NCI-H446 (cell line): ENCODE measurements at places on chromosomes 4 and X.
A peak's percentile ranks its signal among the peaks of the same experiment; 100 is the strongest.

DNA sequence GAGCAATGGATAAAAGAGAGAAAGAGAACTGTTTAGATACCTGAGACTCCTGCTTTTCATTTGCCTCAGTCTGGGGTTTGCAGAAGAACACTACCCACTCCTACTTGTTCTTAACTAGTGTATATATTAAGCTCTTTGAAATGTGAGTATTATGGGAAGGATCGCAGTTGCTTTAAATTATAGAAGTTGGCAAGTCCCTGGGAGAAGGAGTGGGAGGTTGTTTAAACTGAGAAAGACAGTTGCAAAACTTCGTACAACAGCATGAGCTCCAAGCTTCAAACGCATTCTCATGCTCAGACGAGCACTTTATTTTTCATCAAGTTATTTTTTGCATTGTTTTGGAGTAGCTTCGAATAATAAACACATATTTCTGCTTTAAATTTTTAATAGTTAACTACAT is 88.1 kb upstream of the C1QTNF7 start:
- DNase-seq = no peak

DNA sequence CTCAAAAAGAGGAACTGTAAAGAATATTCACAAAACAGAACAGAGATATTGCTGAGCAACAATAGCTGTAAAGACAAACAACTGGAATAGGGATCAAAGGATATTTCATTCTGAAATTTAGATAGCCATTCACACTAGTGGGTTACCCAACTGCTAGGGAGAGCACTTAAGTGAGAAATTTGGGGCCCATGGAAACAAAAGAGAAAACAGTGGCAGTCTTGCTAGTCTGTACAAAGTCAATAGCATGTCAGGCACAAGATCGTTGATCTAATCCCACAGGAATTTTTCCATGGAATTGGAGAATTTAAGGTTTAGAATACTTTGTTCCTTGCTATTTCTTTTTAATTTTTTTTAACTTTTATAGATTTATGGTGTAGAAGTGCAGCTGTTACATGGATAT is 467.0 kb downstream of the PCDH18 start:
- DNase-seq = no peak

- DNase-seq = no peak
Measured at GRCh38 chrX:49186125-49187027, at the start of gene PRICKLE3. TSS of gene PRICKLE3 (minus strand) at chrX:49186373. CDS start at chrX:49186297, 76 bp downstream.

GRCh38 chrX:2541603-2542002 is 40.8 kb upstream of the DHRSX start:
- DNase-seq = no peak

DNA sequence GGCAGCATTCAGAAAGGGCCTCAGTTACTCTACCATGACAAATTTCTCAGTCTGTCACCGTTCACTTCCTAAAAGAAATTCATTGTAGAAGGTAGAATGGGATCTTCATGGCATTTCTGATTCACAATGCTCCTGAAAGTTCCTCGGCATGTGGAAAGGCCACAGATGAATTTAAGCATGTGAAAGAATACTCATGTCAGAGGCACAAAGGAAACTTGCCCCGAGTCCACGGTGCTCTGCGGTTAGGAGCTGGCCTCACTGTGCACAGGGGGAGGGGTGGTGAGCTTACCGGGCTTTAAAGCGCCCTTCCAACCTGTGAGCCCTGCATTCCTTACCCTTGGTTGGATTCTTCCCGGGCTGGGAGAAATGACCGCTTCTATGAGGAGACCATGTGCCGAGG is 9.3 kb downstream of the TKTL1 start:
- no peak for DNase-seq

GRCh38 chr4:184616633-184617551 is 32.4 kb downstream of the CASP3 start:
- DNase-seq = no peak

DNA sequence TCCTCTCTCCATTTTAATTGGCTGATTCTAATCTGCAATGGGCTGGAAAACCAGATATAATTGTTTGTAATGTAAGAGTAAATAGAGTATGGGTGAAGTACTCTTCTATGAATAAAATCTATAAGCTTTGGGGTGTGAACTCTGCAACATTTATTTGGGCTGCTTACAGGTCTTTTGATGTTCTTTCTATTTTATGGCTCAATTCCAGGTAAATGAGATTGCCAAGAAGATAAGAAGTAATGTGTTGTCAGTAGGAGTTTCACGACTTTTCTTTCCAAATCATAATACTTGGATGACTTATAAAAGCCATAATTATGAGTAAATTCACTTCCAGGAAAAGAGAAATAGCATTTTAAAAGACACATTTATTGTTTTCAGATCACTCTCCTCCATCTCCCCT is 103.5 kb downstream of the FMR1NB start:
- no peak for DNase-seq

DNA sequence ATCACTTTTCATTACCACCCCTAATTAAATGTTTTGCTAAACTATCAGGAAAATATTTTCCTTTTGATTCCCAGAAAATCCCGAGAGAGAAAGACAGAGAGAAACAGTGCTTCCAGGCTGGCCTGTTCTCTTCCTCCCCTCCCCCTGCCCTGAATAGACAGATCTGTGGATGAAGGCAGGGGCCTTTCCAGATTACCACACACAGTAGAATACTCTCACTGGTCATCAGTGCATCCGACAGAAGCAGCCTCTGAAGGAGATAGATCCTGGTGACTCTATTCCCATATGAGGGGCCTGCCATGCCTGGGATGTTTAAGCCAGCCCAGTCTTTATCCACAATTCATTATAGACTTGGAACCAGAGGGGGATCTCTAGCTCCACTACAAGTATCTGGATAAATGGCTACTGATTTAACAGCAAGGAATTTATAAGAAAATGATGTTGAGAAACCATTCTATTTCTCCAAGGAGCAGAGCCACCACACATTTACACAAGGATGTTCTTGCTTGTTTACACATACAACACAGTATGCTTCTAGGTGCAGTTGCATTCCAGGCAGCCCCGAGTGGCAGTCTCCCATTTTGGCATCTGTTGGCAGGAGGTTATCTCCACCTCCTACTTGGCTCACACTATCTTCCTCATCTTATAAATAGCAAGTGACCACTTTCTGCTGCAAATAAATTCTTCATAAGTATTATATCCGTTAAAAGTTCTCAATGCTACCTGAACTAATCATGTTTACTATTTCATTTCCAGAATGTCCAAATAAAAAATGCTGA is 115.8 kb downstream of the HS6ST2 start:
- no peak for DNase-seq

GRCh38 chr4:24638396-24638875 is 54.1 kb upstream of the DHX15 start:
- no peak for DNase-seq

DNA sequence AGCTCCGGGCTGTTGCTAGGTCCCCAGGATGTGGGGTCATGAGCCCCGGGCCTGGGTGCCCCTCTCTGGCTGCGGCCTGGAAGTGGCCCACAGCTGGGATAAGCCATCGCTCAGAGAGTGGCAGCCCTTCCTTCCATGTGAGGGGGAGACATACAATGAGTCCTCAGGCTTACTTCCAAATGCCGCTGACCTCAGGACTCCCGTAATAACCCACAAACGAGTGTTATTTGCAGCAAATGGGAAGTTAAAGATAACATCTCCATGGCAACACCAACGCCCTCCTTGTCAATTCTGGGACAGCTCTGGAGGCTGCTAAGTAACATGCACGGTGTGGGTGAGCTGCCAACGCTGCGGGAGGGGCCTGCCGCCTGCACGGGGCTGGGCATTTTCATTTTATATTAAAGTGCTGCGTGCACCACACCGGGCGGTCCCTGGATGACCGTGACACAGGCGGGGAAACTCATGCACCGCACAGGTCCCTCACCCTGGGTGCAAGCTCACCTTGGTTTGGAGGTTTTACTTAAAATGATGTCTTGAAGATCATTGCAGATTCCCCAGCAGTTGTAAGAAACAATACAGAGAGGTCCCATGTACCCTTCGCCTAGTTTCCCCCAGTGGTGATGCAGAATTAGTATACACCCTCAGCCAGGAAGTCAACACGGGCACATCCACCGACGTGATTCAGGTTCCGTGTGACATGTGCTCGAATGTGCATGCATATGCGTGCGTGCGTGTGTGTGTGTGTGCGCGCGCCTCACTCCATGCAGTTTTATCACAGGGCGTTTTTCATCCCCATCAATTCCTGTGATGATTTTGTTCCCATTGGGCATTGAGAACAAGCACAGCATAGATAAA is 79.4 kb downstream of the ABLIM2 start:
- DNase-seq = no peak

GRCh38 chr4:14768449-14768848 is 233.8 kb upstream of the CPEB2 start:
- DNase-seq = no peak

- no peak for DNase-seq
Measured at GRCh38 chr4:7389101-7389701, 45.5 kb downstream of the PSAPL1 start.

GRCh38 chr4:40309250-40309774 is 25.8 kb upstream of the CHRNA9 start:
- DNase-seq = no peak

DNA sequence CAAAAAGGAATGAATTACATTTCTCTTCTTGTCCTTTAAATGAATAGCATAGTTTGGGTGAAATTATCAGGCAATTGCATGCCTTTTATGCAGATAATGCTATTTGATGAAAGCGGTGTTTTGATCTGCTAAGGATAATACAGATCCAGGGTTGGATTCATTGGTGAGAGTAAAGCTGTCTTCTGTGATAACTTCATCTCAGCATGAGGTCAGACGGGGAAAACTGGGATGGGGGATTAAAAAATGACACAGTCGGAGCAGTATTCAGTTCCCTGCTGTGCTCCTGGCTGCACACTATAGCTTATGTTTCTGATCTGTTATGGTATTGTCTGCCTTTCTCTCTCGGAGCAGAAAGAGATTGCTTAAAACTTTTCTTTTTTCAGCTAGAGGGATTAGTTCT is 105.9 kb upstream of the TENM3 start:
- DNase-seq = no peak

GRCh38 chr4:184189966-184190365 is 27.7 kb downstream of the ENPP6 start:
- no peak for DNase-seq

DNA sequence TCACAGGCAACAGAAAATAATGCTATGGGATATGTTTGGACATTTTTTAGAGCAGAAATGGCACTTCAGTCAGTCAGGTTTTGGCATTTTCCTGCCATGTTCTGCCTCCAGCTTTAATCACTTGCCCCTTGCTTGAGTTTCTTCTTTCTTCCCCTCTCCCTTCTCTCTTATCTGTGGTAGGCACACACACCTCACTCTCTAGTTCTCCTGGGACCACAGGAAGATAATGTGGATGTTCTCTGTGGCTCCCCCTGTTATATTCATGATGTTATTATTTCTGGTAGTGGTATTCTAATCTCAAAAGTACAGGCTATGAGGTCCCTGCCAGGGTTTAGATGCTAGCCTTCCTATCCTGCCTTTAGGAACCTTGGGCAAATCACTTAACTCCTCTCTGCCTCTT is 5.2 kb downstream of the HADH start:
- DNase-seq = no peak

- DNase-seq = no peak
Measured at GRCh38 chr4:173508386-173509035, 21.5 kb downstream of the HAND2 start.

DNA sequence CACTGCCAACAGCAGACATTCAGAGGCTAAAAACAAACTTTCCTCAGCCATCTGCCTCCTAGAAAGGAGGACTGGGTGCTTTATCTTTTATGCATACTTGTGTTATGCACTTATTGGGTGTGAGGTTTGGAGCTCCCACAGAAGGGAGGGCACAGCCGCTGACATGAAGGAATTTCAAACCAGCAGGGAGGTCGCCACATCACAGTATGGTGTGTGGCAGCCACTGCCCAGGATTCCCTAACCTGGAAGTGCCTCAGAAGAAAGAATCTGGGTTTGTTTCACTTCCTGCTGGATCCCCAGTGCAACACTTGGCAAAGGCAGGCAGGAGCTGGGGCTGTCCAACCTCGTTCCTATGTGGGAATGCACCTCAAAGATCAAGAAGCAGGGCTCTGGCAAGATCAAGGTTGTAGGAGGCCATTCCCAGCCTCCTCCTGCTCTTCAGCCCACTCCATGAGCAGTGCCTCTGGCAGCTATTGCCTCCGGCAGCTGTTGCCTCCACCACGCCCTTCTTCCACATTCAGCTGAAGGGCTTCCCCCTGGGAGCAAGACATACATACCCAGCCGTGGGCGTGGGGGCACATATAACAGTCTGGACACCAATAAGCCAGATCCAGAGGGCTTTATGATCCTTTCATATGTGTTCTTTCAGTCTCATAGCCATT is 109.0 kb upstream of the MAMLD1 start:
- DNase-seq = no peak

DNA sequence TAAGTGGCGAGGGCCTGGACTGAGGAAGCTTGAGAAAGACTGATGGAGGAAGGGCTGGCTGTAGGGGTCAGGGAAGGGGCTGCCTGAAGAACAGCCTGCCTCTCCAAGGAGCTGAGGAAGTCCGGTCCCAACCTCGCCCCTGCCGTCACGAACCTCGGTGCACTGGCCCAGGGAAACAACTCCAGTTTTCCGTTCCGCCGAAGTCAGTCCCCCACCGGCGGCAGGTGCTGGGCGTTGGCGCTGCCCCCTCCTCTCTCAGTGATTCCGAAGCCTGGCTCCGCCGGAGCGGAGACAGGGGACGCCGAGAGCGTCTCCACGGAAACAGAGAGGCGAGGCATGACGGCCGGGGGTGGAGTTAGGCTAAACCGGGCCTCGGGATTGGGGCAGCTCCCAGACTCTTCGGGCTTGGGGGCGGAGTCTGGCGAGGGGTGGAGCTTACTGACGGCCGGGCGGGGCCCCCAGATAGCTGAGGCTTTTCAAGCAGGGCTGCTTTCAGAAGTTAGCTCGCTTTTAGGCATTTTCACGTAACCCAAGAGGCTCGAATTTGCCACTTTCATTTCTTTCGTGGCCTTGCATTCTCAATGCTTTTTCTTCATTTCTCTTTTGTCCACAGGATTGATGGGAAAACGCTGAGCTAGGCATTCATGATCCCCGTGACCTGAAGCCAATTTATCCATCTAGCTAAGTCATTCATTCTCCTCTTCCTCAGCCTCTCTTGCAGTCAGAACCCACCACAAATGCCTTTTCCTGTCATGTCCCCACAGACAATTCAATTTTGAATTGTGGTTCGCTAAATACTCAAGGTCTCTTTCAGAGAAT is at the start of gene TTC29:
Gene TTC29, minus strand, starts transcription at position 309 of the 819 bp plus-strand sequence. CDS start 5,969 bp downstream, outside the sequence.
- peak; percentile 22 for DNase-seq

DNA sequence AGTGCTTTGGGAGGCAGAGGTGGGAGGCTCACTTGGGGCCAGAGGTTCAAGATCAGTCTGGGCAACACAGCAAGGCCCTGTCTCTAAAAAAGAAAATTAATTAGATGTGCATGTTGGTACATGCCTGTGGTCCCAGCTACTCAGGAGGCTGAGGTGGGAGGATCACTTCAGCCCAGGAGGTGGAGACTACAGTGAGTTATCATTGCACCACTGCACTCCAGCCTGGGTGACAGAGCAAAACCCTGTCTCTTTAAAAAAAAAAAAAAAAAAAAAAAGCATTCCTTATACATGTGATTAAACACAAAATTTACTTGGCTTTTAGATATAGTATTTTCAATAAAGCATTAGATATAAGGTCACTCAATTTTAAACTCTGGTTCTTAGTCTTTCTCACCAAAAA is 34.9 kb downstream of the SMARCA1 start:
- no peak for DNase-seq

GRCh38 chr4:84167093-84167492 is 332.0 kb downstream of the NKX6-1 start:
- DNase-seq = no peak

- no peak for DNase-seq
Measured at GRCh38 chrX:1487401-1487800, 34.7 kb upstream of the ASMTL start.
